ENCODE measurements at places on chromosomes 16 and 17.
A peak's percentile ranks its signal among the peaks of the same experiment; 100 is the strongest.

DNA sequence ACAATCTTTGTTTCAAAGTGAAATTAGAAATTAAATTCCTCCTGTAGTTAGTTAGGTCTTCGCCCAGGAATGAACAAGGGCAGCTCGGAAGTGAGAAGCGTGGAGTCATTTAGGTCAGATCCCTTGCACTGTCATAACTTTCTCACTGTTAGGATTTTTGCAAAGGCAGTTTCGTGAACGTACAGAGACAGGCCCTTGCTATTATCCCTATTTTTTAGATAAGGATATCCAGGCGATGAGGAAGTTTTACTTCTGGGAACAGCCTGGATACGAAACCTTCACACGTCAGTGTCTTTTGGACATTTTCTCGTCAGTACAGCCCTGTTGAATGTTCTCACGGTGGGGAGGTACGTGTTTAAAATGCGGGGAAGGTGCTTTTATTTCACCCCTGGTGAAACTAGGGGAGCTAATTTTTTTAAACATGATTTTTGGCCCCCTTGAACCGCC is 318 bp upstream of the RBL2 start:
- no peaks in the 10 kb centered on the region for H3K27me3 ChIP-seq
- H3K36me3 ChIP-seq = peaks cover 5% of the 10 kb centered on the region
- DNase-seq = peak; percentile 20
- H3K27ac ChIP-seq = peak overlapping the region; percentile 96
- H3K4me3 ChIP-seq = peak overlapping the region; percentile 64

DNA sequence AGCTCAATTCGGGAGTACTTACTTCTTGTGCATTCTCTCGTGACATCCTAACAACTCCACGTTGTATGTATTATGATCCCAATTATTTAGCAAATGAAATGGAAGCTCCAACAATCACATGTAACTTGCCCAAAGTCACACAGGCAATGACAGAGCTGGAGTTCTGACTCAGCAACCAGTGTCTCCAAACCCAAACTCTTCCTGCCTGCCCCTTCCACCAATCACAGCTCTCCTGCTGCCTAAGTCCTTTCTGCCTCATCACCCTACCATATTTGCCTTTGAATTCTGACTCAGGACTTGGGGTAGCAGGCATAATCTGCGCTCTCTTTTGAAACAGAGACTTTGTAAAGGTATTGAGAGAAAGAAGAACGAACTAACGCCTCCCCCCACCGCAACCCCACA is 245.2 kb upstream of the MAF start:
- H3K4me3 ChIP-seq = peak overlapping the region; percentile 39
- no peaks in the 10 kb centered on the region for H3K27me3 ChIP-seq
- DNase-seq = peak; percentile 68

- no peak overlapping the region for H3K4me3 ChIP-seq
- H3K27me3 ChIP-seq = no peaks in the 10 kb centered on the region
- peaks cover 88% of the 10 kb centered on the region for H3K36me3 ChIP-seq
- DNase-seq = no peak
- no peak overlapping the region for H3K27ac ChIP-seq
These were observed 45.3 kb downstream of the DDX19A start for GRCh38 chr16:70391881-70392481.

GRCh38 chr16:69187446-69188235 is 677 bp downstream of the SNTB2 start:
- peak overlapping the region; percentile 67 for H3K4me3 ChIP-seq
- H3K27me3 ChIP-seq = no peaks in the 10 kb centered on the region
- DNase-seq = peak; percentile 76
- H3K27ac ChIP-seq = peak overlapping the region; percentile 78
- H3K36me3 ChIP-seq = no peaks in the 10 kb centered on the region

DNA sequence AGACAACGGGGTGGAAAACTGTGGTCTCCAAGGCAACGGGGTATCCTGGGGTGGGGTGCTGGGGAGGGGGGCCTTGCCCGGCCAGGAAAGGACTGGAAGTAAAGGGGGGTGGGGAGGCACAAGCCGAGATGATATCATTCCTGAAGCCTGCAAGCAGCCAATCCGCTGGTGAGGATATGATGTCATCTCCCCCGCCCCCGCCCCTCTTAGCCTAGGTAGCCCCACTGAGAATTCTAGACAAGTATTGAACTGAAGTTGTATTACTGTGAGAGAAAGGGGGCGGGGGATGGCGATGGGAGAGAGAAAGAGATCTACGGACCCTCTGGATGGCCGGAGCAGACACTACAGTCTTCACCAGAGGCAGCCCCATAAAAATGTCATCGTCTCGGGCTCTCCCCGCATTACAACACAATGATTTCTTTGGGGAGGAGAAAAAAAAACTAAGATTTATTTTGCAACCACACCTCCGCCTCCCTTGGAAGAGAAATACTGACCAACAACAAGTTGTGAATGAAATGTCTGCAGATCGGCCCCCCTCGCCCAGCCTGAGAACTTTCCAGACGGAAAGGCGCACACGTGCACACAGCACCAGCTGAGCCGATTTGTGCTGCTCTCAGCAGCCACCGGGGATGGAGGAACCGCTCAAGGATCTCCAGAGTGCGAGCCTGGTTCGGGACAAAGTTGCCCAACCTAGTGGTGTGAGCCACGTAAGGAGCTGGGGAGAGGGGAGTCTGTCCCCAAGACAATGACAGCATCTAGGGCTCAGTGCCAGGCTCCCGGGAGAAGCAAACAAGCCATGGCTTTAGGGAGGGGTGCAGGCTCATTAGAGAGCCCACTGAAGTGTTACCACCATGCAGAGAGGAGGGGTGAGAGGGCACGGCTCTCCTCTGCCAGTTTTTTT is 222.1 kb downstream of the SOX9 start:
- no peaks in the 10 kb centered on the region for H3K27me3 ChIP-seq
- H3K36me3 ChIP-seq = no peaks in the 10 kb centered on the region
- no peak overlapping the region for H3K4me3 ChIP-seq
- H3K27ac ChIP-seq = no peak overlapping the region
- peak; percentile 4 for DNase-seq
- H3K4me1 ChIP-seq = no peaks in the 10 kb centered on the region

DNA sequence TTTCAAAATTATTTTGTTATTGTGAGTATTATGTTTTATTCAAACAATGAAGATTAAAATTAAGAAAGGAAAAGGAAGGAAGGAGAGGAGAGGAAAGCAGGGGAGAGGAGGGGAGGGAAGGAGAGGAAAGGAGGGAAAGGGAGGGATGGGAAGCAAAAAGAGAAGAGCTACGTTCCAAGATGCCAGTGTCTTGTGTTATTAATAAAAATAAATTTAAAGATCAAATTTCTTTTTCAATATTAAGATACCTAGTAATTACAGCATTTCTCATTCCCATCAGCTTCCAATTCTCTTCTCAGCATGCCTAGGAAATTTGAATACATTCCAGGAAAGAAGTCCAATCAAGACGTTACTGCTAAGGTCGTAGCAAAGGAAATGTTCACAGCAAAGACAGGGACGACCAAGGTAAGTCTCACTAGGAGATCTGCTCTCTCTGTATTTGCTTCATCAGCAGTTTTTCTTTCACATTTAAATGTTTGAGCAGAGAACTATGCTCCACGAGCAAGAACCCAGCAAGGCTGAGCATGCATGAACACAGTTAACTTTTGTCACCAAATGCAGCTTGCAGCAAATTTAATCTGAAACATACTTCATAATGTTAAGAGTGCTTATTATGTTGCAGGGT is 63.3 kb upstream of the HLF start:
- H3K27ac ChIP-seq = no peak overlapping the region
- no peaks in the 10 kb centered on the region for H3K27me3 ChIP-seq
- H3K4me3 ChIP-seq = no peak overlapping the region
- H3K4me1 ChIP-seq = no peaks in the 10 kb centered on the region

- H3K36me3 ChIP-seq = peaks cover 12% of the 10 kb centered on the region
- no peak overlapping the region for H3K4me3 ChIP-seq
- no peaks in the 10 kb centered on the region for H3K27me3 ChIP-seq
- H3K27ac ChIP-seq = no peak overlapping the region
- no peak for DNase-seq
These were observed 20.1 kb downstream of the PLD6 start for GRCh38 chr17:17186051-17186450.

- no peak for DNase-seq
- H3K27me3 ChIP-seq = no peaks in the 10 kb centered on the region
- H3K27ac ChIP-seq = peak overlapping the region; percentile 47
- no peaks in the 10 kb centered on the region for H3K36me3 ChIP-seq
- peaks cover 40% of the 10 kb centered on the region for H3K4me1 ChIP-seq
These were observed 576 bp upstream of the MYO18A start for GRCh38 chr17:29180788-29181160.

GRCh38 chr16:66578651-66579531 is at the start of gene CMTM2:
CMTM2 (plus strand) TSS chr16:66579463; CDS start chr16:66579608, 145 bp downstream.
- DNase-seq = no peak
- H3K36me3 ChIP-seq = no peaks in the 10 kb centered on the region
- H3K27ac ChIP-seq = no peak within 1 kb of the TSS
- H3K27me3 ChIP-seq = peaks cover 16% of the 10 kb centered on the region
- H3K4me3 ChIP-seq = no peak within 1 kb of the TSS

DNA sequence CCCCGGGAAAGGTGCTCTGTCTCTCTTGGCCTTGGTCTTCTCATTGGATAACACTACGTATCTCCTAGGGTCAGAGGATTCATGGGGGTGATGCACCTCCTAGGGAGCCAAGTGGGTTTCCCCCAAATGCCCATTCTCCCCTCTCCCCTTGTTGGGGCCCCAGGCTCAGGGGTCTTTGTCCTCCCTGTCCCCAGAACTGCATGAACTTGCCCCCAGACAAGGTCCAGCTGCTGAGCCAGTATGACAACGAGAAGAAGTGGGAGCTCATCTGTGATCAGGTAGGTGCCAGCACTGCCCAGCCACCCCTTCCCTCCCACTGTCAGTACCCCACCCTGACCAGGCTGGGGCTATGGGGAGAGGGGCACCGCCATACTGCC is 8.7 kb downstream of the FMNL1 start:
- no peaks in the 10 kb centered on the region for H3K36me3 ChIP-seq
- peaks cover 50% of the 10 kb centered on the region for H3K4me1 ChIP-seq
- DNase-seq = no peak
- no peaks in the 10 kb centered on the region for H3K27me3 ChIP-seq
- no peak overlapping the region for H3K4me3 ChIP-seq

DNA sequence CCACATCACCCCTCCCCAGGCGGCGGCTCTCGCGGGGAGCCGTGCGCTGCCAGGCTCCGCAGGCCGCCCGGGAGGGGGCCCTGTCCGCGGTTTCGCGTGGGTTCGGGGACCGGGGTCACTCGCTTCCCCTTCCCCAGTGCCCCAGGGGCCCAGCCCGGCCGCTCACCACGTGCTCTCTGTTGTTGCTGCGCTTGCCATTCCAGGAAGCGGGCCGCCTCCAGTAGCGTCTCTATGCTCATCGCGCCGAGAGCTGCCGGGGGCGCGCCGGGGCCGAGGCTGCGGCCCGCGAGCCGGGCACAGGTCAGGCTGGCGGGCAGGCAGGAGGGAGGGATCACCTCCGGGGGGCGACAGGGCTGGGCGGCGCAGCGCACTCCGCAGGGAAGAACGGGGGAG is 390 bp downstream of the MNT start:
- H3K4me3 ChIP-seq = peak overlapping the region; percentile 91
- peak; percentile 70 for DNase-seq
- H3K27me3 ChIP-seq = no peaks in the 10 kb centered on the region

GRCh38 chr16:58866935-58867334 is 132.8 kb upstream of the GOT2 start:
- H3K27me3 ChIP-seq = no peaks in the 10 kb centered on the region
- no peak overlapping the region for H3K4me3 ChIP-seq
- H3K27ac ChIP-seq = no peak overlapping the region
- H3K4me1 ChIP-seq = peaks cover under 1% of the 10 kb centered on the region
- no peak for DNase-seq

DNA sequence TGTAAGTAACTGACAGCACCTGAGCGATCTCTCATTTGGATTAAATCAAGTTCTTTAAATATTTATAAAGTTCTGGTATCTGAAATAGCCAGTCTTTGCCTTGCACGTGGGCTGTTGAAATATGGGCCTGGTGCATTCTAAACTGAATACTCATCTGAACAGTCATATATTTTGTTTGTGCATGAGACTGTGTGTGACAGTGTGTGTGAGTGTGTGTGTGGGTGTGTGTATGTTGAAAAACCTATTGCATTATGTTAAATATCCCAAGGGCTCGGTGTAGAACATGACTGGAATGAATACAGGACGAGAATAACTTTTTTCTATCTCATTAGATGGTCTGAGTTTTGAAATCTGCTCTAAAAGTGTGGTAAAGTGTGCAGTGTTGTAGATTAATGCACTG is 82.4 kb upstream of the TOX3 start:
- H3K4me3 ChIP-seq = no peak overlapping the region
- H3K36me3 ChIP-seq = no peaks in the 10 kb centered on the region
- DNase-seq = no peak

DNA sequence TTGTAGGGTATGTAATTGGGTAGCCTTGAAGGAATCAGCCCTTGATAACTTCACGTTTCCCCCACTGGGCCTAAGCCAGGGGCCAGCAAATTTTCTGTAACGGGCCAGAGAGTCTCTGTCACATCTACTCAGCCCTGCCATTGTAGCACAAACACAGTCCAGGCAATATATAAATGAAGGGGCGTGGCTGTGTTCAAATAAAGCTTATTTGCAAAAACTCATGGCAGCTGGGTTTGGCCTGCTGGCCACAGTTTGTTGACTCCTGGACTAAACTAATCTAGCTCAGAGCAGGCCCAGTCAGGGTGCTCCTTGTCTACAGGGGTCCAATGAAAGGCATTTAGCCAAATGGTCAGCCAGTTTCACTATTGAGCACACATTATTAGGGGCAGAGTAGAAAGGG is 141.6 kb downstream of the CCDC182 start:
- no peaks in the 10 kb centered on the region for H3K27me3 ChIP-seq
- H3K4me3 ChIP-seq = no peak overlapping the region
- H3K36me3 ChIP-seq = peaks cover 10% of the 10 kb centered on the region
- H3K4me1 ChIP-seq = peaks cover 4% of the 10 kb centered on the region
- H3K27ac ChIP-seq = no peak overlapping the region

GRCh38 chr17:78694805-78695531 is 87.1 kb downstream of the CYTH1 start:
- no peaks in the 10 kb centered on the region for H3K27me3 ChIP-seq
- no peak for DNase-seq
- no peak overlapping the region for H3K27ac ChIP-seq
- H3K4me3 ChIP-seq = no peak overlapping the region

GRCh38 chr17:13727441-13728171 is 125.9 kb upstream of the HS3ST3A1 start:
- no peaks in the 10 kb centered on the region for H3K36me3 ChIP-seq
- H3K4me3 ChIP-seq = no peak overlapping the region
- no peak for DNase-seq
- no peaks in the 10 kb centered on the region for H3K4me1 ChIP-seq
- no peak overlapping the region for H3K27ac ChIP-seq
- no peaks in the 10 kb centered on the region for H3K27me3 ChIP-seq

- no peaks in the 10 kb centered on the region for H3K36me3 ChIP-seq
- peaks cover 11% of the 10 kb centered on the region for H3K4me1 ChIP-seq
- DNase-seq = no peak
- H3K4me3 ChIP-seq = no peak overlapping the region
These were observed 4.3 kb upstream of the WIPI1 start for GRCh38 chr17:68461589-68461988.

GRCh38 chr17:31136319-31136718 is 41.5 kb downstream of the NF1 start:
- H3K4me1 ChIP-seq = no peaks in the 10 kb centered on the region
- DNase-seq = no peak
- no peaks in the 10 kb centered on the region for H3K27me3 ChIP-seq
- H3K4me3 ChIP-seq = no peak overlapping the region
- peaks cover 2% of the 10 kb centered on the region for H3K36me3 ChIP-seq

Data from K562 (cell line).